ENCODE measurements at places on chromosomes 6 and 20.

DNA sequence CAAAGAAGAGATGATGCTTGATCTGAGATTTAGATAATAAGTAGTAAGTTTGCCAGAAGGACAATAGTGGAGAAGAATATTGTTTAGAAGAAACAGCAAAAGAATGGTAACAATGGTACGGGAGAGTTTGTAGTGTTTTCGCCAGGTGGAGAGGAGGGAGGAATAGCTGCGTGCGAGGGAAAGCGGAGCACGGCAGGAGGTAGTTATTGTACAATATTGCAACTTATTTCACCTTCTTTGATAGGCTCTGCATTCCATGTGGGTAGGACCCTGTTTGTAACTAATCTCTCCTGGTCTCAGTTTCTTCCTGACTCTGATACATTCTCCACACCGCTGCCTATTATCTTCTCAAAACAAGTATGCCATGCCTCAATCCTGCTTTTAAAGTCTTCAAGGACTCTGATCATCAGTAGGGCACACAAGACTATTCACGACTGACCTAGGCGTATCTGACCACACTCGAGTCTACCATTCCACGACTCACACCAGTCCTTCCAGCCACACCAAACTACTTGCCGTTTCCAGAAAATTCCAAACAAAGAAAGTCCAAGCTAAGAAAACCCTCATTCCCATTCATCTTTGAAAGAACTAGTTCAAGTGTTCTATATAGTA, 1.1 kb downstream of the PPIL4 start:
- no peak for DNase-seq

DNA sequence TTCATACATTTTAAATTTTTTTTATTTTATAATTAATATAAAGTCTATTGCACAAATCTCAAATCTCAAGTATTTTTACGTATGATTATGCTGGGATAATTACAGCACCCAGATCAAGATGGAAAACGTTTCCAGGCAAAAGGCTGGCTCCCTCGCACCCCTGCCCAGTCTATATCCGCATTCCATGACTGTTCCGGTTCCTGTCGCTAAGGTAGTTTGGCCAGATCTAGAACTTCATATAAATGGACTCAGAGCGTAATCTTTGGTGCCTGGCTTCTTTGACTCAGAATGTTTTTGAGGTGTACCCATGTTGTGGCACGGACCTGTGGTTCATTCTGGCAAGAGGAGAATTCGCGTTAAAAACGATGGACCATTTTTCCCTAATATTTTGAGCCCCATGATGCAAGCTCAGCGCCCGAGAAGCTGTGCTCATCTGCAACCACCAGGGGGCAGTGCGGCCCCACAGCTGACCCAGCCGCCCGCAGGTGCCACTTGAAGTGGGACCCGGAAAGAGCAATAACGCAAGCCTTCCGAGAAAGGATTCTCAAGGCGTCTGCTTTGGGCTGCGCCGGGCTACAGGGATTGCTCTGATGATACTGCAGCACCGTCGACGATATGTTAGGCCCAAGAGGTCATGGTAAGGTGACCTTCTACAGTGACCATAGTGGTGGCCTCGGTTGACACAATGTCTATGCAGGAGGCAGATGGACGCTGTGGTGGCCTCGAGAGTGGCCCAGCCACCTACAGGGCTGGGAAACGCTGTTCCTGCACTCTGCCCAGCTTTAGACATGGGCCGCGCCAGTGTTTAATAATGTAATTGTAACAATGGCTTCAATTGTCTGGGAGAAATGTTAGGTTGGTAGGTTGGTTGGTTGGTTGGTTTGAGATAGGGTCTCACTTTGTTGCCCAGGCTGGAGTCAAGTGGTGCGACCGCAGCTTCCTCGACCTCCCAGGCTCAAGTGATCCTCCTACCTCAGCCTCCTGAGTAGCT, 160.1 kb downstream of the ZMYND8 start:
- peak; percentile 31 for DNase-seq

GRCh38 chr20:25005220-25005619, 12.7 kb upstream of the APMAP start:
- no peak for DNase-seq

GRCh38 chr6:112352607-112353006, 5.5 kb downstream of the RFPL4B start:
- no peak for DNase-seq

- DNase-seq: no peak
These were observed 9.7 kb downstream of the LINC00237 start for GRCh38 chr20:21096321-21097043.

All from amniotic stem cell (primary cell).